ENCODE measurements at places on chromosomes 2 and 18.

GRCh38 chr2:3268705-3269029 lies 109.0 kb downstream of the EIPR1 start:
- DNase-seq = no peak

DNA sequence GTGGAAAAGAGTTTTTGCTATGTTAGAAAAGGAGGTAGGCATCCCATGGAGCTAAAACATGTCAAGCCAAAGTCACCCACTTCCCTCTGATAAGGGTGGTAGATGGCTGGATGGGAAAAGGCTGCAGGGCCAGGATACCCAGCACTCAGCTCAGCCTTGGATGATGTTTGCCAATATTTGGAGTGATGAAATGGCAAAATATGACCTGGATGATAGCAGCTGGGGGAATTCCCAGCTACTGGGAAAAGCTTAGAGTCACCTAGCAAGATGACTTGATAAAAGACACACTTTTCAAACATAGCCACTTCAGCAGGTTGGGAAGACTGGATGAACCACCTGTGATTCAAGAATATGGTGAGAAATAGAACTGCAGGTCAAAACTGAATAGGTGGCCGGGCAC lies 10.1 kb downstream of the RFX8 start:
- DNase-seq = no peak

DNA sequence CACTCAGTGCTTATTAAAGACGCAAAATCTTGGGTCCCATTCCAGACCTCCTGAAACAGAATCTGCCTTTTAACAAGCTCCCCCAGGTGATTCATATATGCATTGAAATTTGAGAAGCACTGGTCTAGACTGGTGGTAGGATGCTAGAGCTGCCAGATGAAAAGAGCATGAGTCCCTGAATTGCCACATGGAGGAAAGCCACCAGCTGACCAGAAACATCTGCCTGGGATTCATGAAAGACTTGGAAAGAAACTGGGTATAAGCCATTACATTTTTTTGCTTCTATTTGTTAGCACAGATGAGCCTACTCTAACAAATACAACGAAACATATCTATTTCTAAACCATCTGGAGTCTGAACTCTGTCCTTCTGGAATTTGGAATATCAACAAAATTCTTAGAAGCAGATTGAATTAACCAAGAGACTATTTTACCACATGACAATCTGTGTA lies 228.9 kb downstream of the RBM43 start:
- peak; percentile 9 for DNase-seq

GRCh38 chr2:202687276-202687675 lies 52.5 kb downstream of the FAM117B start:
- DNase-seq = no peak

GRCh38 chr2:9360701-9361100 lies 62.6 kb downstream of the ITGB1BP1 start:
- no peak for DNase-seq

GRCh38 chr2:126975671-126976655 lies 77.3 kb downstream of the TEX51 start:
- DNase-seq = no peak

- DNase-seq = no peak
These were observed 689.1 kb upstream of the POU3F3 start for GRCh38 chr2:104164721-104165252.

Data from urothelium cell line (cell line).